ENCODE measurements at places on chromosomes 3 and 15. TPM values are rescaled to one million over a fixed set of nuclear protein-coding genes. Genes with fewer than 3 reads are reported as not detected.
A peak's percentile ranks its signal among the peaks of the same experiment; 100 is the strongest.

DNA sequence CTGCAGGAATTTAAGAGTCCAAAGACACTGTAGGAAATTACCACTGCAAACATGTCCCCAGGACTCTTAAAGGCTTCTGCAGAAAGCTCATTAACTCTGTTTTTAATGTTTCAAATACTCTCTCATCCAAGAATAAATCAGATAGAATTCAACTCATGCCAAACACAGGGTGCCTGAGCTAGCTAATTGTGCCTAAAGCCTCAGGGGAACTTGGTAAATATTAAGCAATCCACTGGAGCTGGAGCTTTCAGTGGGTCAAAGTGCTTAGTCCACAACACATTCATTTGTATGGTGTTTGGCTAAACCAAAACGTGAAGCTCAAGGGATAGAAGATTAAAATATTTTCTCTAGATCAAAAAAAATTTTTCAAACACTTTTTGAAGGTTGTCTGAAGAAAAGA lies 131.4 kb downstream of the THRB start:
- H3K4me1 ChIP-seq: peaks cover 22% of the 10 kb centered on the region
- H3K27ac ChIP-seq: peak overlapping the region; percentile 79
- H3K4me3 ChIP-seq: no peak overlapping the region
- no peaks in the 10 kb centered on the region for H3K36me3 ChIP-seq
- no peaks in the 10 kb centered on the region for H3K27me3 ChIP-seq
- no peak for DNase-seq

DNA sequence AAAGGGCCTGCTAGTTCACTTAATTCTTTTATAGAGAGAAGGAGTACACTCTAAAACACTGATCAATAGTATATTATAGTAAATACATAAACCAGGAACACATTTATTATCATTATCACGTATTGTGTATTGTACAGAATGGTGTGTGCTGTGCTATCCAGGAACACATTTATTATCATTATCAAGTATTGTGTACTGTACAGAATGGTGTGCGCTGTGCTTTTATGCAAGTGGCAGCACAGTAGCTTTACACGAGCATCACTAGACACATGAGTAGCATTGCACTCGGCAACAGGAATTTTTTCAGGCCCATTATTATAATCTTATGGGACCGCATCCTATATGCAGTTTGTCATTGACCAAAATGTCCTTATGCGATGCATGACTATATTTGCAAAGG lies 20.9 kb upstream of the MUC20 start:
- no peaks in the 10 kb centered on the region for H3K27me3 ChIP-seq
- no peaks in the 10 kb centered on the region for H3K36me3 ChIP-seq
- no peak for DNase-seq
- no peak overlapping the region for H3K4me3 ChIP-seq
- no peak overlapping the region for H3K27ac ChIP-seq
- H3K4me1 ChIP-seq: no peaks in the 10 kb centered on the region

GRCh38 chr3:136835089-136835812 lies 16.3 kb downstream of the SLC35G2 start:
- H3K27me3 ChIP-seq: no peaks in the 10 kb centered on the region
- H3K4me3 ChIP-seq: no peak overlapping the region
- no peaks in the 10 kb centered on the region for H3K4me1 ChIP-seq
- H3K27ac ChIP-seq: peak overlapping the region; percentile 49
- no peaks in the 10 kb centered on the region for H3K36me3 ChIP-seq

The HAUS2 gene
- 42.4 TPM for total RNA-seq

- no peaks in the 10 kb centered on the region for H3K4me1 ChIP-seq
- H3K27ac ChIP-seq: no peak overlapping the region
- no peak overlapping the region for H3K4me3 ChIP-seq
- no peaks in the 10 kb centered on the region for H3K36me3 ChIP-seq
- H3K27me3 ChIP-seq: no peaks in the 10 kb centered on the region
- DNase-seq: no peak
Measured at GRCh38 chr3:175186511-175186910, 327.4 kb downstream of the NAALADL2 start.

DNA sequence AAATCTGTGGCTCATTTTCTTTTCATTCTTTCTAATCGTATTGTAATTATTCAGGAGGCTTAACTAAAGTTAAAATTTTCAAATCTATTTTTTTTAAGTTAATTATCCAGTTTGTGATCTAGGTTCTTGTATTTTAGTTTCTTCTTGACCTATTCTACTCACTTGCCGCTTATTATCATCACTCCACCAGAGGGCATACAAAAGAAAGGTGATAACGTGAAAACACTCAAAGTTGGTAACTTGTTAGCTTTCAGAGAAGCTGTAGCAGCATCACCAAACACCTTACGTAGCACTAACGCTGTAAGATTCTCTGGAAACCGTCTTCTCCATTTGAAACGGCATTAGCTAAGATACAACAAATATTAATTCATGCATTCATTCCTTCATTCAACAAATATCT lies 4.8 kb downstream of the GNB4 start:
- no peak overlapping the region for H3K4me3 ChIP-seq
- H3K4me1 ChIP-seq: 0 out of 2 replicates have a peak, but pooled peaks cover 3% of the 10 kb centered on the region
- H3K27me3 ChIP-seq: no peaks in the 10 kb centered on the region
- no peak overlapping the region for H3K27ac ChIP-seq
- DNase-seq: no peak

GRCh38 chr3:143901105-143901504 lies 52.8 kb upstream of the SLC9A9 start:
- H3K36me3 ChIP-seq: no peaks in the 10 kb centered on the region
- no peaks in the 10 kb centered on the region for H3K4me1 ChIP-seq

DNA sequence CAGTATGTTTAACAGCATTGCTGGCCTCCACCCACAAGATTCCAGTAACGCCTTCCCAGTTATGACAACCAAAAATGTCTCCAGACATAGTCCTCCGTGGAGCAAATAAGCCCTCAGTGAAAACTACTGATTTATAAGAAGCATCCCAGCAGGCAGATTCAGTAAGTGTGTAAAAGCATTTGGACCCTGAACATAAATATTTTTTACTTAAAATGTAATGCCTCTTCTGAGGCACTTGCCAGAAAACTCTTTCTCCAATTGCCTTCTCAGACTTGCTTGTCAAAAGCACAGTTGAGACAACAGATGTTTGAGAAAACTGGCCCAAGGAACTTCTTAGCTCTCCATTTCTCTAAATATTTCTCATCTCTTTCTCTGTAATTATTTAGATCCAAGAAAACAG lies 31.8 kb upstream of the DCLK3 start:
- no peaks in the 10 kb centered on the region for H3K4me1 ChIP-seq
- no peaks in the 10 kb centered on the region for H3K27me3 ChIP-seq
- no peaks in the 10 kb centered on the region for H3K36me3 ChIP-seq
- DNase-seq: no peak

- H3K4me3 ChIP-seq: no peak overlapping the region
- DNase-seq: no peak
- H3K36me3 ChIP-seq: no peaks in the 10 kb centered on the region
- no peaks in the 10 kb centered on the region for H3K27me3 ChIP-seq
Measured at GRCh38 chr3:171491361-171491760, 31.2 kb upstream of the TNIK start.

DNA sequence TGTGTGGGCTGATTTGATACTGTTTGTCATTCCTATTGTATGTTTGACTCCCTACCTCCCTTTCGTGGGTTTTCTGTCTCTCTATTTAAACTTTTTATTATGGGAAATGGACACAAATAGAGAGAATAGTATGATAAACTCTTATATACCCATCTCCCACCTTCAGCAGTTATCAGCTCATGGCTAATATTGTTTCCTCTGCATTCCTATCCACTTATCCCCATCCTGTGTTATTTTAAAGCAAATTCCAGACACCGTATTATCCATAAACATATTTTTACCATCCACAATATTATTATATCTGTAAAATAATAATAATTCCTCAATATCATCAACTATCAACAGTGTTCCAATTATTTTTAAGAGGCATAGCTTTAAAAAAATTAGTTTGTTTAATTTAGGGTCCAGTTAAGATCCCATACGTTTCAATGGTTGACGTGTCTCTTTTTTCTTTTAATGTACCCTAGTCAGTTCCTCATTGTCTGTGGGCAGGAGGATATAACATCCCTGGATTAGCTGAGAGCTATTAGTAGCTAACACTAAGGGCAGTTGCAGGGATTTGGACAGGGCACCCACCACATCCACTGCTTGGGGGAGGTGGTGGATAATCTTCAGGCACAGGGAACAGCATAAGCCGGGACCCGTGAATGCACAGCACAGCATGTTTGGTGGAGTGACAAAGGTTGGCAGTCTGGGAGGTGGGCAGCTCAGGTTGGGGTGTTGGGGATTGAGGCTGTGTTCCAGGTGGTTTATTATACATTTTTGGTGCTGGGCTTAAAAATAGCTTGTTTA lies 23.5 kb downstream of the PLCL2 start:
- H3K36me3 ChIP-seq: no peaks in the 10 kb centered on the region
- no peak overlapping the region for H3K4me3 ChIP-seq
- no peaks in the 10 kb centered on the region for H3K4me1 ChIP-seq

DNA sequence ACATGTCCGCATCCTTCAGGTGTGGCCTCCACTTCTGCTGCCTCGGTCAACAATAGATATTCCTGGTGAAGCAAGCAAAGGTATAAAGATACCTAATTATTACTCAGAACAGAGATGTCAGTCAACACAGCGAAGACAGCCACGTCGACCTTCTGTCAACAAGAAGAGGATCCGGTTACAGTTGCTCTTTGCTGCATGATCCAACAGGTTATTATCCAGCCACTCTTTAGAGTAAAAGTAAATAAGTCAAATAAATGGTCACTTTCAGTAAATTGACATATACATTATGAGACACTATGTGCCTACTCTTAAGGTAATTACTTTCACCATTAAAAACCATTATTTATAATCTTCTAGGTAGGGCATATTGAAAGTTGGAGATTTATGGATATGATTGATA lies 356.8 kb upstream of the ATP11B start:
- no peaks in the 10 kb centered on the region for H3K4me1 ChIP-seq

- no peak for DNase-seq
- no peaks in the 10 kb centered on the region for H3K27me3 ChIP-seq
- H3K4me1 ChIP-seq: peaks cover 4% of the 10 kb centered on the region
- H3K36me3 ChIP-seq: peaks cover 4% of the 10 kb centered on the region
Measured at GRCh38 chr3:120092474-120092873, 1.8 kb downstream of the GSK3B start.

- H3K36me3 ChIP-seq: no peaks in the 10 kb centered on the region
- no peaks in the 10 kb centered on the region for H3K4me1 ChIP-seq
- H3K27me3 ChIP-seq: no peaks in the 10 kb centered on the region
- no peak for DNase-seq
- no peak overlapping the region for H3K4me3 ChIP-seq
Measured at GRCh38 chr3:188712991-188713390, 458.8 kb upstream of the TPRG1 start.

The DNAH1 gene
- 2.4 TPM for total RNA-seq

The ARL14 gene
- 2.5 TPM for total RNA-seq

DNA sequence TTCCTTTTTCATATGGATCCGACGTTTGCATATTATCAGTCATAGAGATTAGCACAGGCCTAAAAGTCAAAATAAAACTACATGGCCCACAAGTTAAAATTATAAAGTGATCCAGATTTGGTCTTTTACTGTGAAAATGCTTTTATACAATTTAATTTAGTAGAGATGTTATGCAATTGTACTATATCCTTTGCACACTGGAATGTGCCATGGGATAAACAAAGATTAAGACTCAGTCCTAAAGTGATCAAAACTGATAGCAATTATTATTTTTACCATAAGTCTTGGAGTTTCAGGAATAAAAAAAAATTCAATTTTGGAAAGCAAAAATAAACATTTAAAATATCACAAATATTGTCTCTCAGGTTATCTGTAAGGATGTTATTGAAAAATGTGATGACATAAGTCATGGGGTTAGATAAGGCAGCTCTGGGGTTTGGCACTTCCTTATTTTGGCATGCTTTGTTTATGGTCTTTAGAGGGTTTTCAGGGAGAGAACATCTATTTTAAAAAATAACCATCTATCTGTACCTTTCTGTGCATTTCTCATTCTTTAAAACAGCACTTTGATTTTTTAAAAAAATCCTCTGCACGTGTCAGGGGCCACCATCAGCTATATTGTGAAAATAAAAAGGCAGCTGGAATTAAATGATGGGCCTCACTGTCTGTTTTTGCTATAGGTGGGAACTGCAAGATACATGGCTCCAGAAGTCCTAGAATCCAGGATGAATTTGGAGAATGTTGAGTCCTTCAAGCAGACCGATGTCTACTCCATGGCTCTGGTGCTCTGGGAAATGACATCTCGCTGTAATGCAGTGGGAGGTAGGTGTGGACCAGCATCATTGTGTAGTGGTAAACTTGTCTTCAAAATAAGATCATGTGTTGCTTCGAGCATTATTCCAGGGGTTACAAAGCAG lies 67.3 kb downstream of the TGFBR2 start:
- H3K27me3 ChIP-seq: no peaks in the 10 kb centered on the region
- no peaks in the 10 kb centered on the region for H3K4me1 ChIP-seq
- H3K36me3 ChIP-seq: peaks cover 3% of the 10 kb centered on the region
- DNase-seq: no peak
- no peak overlapping the region for H3K27ac ChIP-seq
- H3K4me3 ChIP-seq: no peak overlapping the region

DNA sequence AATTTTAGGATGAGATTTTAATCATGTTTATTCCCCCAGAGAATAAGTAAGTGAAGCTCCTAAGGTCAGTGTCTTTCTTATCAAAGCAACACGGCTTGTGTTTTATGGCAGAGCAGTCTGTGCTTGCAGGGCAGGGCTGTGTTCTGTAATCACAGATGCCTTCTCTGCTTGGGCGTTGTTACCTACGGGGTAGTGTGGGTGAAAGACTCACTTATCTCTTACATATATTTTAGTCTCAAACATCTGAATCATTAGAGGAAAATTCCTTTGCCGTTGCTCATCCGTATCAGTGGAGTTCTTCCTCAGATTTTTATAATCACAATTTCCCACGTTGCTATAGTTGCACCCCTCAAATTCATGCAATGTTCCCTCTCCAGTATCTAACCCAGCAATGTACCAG lies 271.7 kb upstream of the MEIS2 start:
- no peak overlapping the region for H3K4me3 ChIP-seq
- no peaks in the 10 kb centered on the region for H3K36me3 ChIP-seq
- H3K27ac ChIP-seq: no peak overlapping the region
- H3K27me3 ChIP-seq: no peaks in the 10 kb centered on the region

The CFAP44 gene
- 0.74 TPM for total RNA-seq

The CHL1 gene
- not detected for total RNA-seq

GRCh38 chr3:71563827-71564226 lies 19.7 kb downstream of the FOXP1 start:
- H3K27me3 ChIP-seq: no peaks in the 10 kb centered on the region
- no peak overlapping the region for H3K4me3 ChIP-seq
- no peaks in the 10 kb centered on the region for H3K36me3 ChIP-seq
- DNase-seq: no peak
- no peak overlapping the region for H3K27ac ChIP-seq
- no peaks in the 10 kb centered on the region for H3K4me1 ChIP-seq

DNA sequence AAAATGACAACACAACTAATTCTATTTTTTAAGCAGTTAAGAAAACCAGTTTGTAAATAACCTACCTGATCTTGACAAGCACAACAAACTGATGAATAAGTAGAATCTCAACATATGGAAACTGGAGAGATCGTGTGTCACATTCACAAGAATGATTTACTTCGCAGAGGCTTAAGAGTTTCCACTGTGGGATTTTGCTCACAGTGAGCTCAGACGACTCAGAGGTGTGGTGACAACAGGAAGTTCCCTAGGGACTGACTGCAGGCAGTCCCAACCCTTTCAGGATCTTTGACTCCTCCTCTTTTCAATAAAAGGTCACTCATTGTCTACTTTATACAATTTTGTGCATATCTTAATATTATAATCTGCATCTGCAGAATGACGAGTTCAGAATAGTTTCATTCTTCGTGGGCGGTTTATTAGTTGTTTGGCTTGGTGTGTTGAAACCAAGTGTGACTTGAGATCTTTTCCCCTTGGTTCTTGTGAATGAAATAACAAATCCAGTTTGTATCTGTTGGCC lies at the start of gene LIPH:
Gene LIPH (minus strand): TSS at position 231 of the 520 bp plus-strand sequence. CDS start 117 bp downstream, at position 114.
- H3K36me3 ChIP-seq: no peaks in the 10 kb centered on the region
- H3K27me3 ChIP-seq: no peaks in the 10 kb centered on the region
- H3K4me3 ChIP-seq: peak within 1 kb of the TSS; percentile 71
- peaks cover 46% of the 10 kb centered on the region for H3K4me1 ChIP-seq
